RPMI7951 (cell line): ENCODE measurements at places on chromosomes 16 and 17. TPM values are rescaled to one million over a fixed set of nuclear protein-coding genes. Genes with fewer than 3 reads are reported as not detected.

The TPSD1 gene
- total RNA-seq, result not detected in 2 replicates

DNA sequence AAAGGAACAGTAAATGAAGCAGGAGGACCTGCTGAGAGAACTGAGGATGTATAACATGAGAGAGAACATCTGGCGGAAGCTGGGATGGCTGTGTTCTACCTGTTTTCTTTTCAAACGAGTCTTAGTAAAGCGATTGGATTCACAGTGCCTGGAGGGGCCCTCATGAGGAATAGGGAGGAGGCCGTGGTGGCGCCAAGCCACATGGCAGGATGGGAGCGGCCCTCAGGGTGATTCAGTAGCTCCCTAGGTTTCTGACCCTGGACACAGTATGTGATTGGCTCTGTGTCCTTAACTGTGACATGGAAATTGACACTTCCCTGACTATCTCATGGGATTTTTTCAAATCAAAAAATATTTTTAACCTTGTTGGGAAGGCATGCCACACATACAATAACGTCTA lies 32.1 kb downstream of the USP43 start:
- peak; percentile 60 for DNase-seq

DNA sequence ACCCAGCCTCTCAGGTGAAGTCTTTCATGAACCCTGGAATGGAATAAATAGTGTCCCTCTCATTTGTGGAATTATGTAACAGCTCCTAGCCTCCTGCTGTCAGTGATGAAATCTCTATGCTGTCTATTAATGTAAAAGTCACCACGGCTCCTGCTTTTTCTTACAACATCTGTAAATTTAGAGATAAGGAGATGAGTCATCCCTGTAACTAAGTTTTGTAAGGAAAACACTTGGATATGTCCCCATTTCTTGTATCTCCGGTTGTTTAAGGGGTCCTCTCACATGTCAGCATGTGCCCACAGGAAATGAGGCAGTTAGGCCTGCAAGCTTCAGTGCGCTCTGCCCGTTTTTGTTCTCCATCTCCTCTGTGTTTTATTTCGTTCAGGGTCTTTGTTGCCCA lies 2.8 kb upstream of the NAT9 start:
- peak; percentile 47 for DNase-seq

The TEX14 gene
- total RNA-seq, result not detected in 2 replicates

GRCh38 chr16:22861580-22861979 lies 47.6 kb downstream of the HS3ST2 start:
- no peak for DNase-seq

The NPIPA5 gene
- 2.0 and 2.4 TPM in 2 replicates for total RNA-seq

The CACNA1H gene
- total RNA-seq, result not detected in 2 replicates

DNA sequence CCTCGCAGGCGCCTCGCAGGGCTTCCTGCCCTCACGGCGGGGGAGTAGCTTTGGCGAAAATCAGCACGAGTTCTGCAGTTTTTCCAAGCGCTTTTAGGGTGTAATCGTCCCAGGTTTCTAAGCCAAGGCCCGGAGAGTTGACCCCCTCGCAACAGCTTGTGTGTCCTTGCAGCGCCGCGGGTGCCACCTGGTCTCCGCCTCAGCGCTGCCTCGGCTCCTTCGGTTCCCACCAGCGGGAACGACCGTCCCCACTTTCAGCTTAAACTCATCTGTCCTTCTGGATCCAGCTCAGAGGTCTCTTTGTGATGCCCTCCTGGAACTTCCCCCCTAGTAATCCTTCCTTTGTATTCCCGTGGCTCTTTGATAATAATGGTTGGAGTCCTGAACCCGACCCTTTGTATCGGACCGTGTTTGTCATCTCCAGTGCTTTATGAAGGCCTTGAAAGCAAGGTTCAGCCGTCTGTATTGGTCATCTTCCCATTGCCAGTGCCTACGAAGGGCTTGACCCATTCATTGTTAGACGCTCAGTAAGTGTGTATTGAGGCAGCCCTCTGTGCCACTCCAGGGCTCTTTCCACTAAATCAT lies 858 bp upstream of the SMARCE1 start:
- DNase-seq, result no peak

The KRTAP17-1 gene
- not detected in 2 replicates for total RNA-seq

The CLEC18A gene
- under 0.01 and 0.10 TPM in 2 replicates for total RNA-seq

GRCh38 chr16:25625620-25626019 lies 66.1 kb upstream of the HS3ST4 start:
- DNase-seq, result no peak

GRCh38 chr16:29198231-29198630 lies 208.3 kb downstream of the NPIPB11 start:
- no peak for DNase-seq

DNA sequence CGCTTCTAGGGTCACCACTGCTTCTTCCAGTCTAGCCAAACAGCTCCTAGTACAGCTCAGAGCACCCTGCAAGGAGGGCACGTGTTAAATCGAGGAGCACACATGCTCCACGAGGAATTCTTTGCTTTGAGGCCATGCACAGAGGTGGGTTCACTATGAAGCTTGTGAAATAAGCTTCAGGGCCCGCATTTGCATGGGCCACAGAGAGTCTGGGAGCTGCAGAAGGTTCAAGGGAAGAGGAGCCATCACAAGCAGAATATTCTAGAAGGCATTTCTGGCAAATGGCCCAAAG lies 55.3 kb downstream of the MYH13 start:
- DNase-seq, result no peak

The RFWD3 gene
- 37.5 and 44.9 TPM in 2 replicates for total RNA-seq

The CDC27 gene
- total RNA-seq, result 78.6 and 109 TPM in 2 replicates

- DNase-seq, result no peak
Observed at GRCh38 chr16:56580391-56581048, 8.8 kb upstream of the MT3 start.

GRCh38 chr17:40072040-40072734 lies 9.4 kb downstream of the THRA start:
- no peak for DNase-seq

The TNFRSF17 gene
- 0.48 TPM in 1 of 2 replicates, not detected in the other for total RNA-seq

The PRR29 gene
- total RNA-seq, result not detected in 2 replicates
